ENCODE measurements at places on chromosomes 13 and 19.

DNA sequence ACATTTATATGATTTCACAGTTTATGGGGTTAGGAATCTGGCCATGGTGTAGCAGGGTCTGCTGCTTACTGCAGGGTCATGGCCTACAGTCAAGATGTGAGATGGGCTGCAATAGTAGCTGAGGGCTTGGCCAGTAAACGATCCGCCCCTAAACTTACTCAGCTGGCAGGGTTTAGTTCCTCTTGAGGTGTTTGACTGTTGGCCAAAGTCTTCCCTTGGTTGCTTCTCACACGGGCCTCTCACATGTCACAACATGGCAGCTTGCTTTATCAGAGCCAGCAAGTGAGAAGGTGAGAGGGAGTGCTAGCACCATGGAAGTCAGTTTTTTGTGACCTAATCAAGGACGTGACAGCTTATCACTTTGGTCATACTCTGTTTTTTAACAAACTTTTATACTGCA is 77.1 kb downstream of the DNAJC3 start:
- no peak for DNase-seq

GRCh38 chr19:18160493-18160970 is 7.6 kb downstream of the PIK3R2 start:
- no peak for DNase-seq

DNA sequence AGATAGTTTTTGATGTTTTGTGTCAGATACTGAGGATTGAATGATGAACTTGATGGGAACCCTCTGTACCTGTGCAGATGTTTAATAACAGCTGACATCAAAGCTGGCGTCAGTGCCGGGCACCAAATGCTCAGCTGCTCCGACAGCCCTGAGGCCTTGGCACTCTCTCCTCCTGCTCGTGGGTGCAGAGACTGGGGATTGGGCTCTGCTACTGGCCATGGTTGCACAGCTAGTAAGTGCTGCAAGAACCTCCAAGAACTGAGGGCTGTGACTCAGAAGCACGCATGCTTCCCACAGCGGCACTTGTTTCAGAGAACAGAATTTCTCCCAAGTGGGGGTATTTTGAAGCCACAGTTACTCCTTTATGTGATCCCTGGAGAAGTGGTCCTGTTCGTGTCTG is 5.9 kb downstream of the LAMP1 start:
- DNase-seq, result no peak

GRCh38 chr13:21957833-21958232 is 287.0 kb downstream of the FGF9 start:
- no peak for DNase-seq

- DNase-seq, result no peak
Measured at GRCh38 chr13:54018485-54018884, 989.9 kb downstream of the OLFM4 start.

- DNase-seq, result no peak
Measured at GRCh38 chr13:21225841-21226581, 49.6 kb downstream of the MRPL57 start.

- DNase-seq, result peak; percentile 43
Measured at GRCh38 chr19:48403606-48404005, 10.1 kb downstream of the GRIN2D start.

All from NCI-H2171 (cell line).